ENCODE measurements at places on chromosomes 16 and 17.

DNA sequence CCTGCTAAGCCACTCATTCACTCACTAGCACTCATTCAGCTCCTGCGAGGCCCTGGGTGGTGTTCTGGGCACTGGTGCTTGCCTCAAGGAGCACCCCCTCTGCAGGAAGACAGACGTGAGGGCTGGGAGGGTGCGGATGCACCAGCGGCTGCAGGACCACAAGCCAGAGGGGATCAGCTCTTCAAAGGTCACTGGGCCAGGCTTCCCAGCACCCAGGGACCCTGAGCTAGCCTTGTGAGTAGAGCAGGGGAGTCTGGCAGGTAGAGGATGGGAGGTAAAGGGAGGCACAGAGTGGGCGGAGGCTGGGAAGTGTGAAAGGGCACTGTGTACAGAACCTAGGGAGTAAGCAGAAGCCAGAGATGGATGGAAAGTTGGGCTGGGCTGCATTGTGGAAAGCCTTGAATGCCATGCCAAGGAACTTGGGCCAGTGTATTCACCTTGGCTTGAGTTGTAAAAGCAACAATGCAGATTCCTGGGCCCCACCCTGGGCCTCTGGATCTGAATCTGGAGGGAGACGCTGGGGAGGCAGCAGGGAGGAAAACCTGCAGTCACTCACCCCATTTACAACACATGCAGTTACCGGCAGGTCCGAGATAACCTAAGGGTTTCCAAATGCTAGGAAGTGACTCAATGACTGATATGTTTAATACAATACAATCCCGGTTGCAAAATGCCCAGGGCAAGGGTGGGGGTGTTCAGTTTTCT is 1.7 kb downstream of the IL4R start:
- no peak for DNase-seq

- no peak for DNase-seq
These were observed 14.7 kb downstream of the ST6GALNAC2 start for GRCh38 chr17:76570877-76571471.

- no peak for DNase-seq
These were observed 24.7 kb upstream of the CDRT15 start for GRCh38 chr17:14261406-14261805.

DNA sequence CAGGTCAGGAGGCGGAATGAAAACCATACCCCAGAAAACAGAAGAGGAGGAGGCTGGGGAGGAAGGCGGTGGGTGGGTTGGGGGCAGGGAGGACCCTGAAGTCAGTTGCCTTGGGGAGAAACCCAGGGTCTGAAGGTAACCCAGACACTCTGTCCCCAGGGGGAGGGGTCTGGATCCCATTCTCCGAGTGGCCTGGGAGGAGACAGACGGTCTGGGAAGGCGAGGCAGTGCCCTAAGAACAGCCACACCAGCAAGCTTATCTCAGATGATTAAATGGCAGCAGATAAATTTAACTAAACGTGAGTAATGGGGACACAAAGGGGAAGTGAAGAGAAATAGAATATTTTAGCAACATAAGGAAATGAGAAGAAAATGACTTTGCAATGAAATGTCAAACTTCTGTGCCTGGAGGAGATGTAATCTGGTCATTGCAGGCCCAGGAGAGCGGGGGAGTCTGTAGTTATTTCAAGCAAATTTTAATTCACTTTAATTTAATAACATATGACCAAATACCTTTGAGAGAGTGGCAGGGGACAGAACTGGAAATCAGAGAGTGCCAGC is 21.4 kb upstream of the ZFP90 start:
- DNase-seq: peak; percentile 22
